ENCODE measurements at places on chromosomes 6 and 20.

- DNase-seq, result no peak
Observed at GRCh38 chr6:3610921-3611320, 140.6 kb downstream of the PXDC1 start.

DNA sequence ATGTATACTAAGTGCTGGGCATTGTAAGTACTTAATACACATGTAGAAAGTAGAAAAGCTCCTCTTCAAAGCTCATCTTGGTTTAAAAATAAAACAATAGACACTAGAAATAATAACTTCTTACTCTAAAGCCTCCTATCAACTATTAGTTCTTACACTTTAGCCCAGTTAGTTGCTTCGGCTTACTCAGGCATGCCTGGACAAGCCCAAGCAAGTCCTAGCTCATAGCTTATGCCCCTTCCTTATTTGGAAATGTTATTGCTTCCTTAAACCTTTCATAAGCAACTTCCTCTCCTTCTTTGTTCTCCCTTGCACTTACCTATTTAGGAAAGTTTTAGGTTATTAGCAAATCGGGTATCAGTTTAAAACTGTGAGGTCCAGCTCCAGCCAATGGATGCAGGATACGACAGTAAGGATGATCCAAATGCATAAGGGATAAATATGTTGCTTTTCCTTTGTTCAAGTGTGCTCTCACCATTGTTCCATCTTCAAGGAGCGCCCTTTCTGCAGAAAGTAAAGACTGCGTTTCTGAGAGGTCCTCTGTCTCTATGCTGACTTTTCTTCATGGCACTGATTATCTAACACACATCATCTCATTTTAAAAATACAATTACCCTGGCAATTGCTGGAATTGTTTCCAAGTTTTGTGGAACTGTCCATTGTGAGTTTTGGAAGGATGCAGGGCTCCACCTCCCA is 12.3 kb downstream of the TMEM30A start:
- no peak for DNase-seq

- DNase-seq, result no peak
Observed at GRCh38 chr6:107202876-107203468, 87.7 kb upstream of the BEND3 start.

GRCh38 chr6:142648526-142648925 is 296.4 kb downstream of the HIVEP2 start:
- no peak for DNase-seq

DNA sequence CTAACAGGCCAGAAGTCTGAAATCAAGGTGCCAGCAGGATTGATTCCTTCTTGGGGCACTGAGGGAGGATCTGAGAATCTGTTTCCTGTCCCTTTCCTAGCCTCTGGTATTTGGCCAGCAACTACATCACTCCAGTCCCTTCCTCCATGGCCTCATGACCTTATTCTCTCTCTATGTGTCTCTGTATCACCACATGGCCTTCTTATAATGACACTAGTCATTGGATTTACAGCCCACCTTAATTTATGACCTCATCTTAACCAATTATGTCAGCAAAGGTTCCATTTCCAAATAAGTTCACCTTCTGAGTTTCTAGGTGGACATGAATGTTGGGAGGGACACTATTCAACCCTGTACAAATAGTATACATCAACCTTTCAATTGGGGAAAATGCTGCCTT is 29.3 kb downstream of the SCML4 start:
- no peak for DNase-seq

GRCh38 chr20:1215386-1216170 is 10.3 kb upstream of the RAD21L1 start:
- DNase-seq, result no peak

DNA sequence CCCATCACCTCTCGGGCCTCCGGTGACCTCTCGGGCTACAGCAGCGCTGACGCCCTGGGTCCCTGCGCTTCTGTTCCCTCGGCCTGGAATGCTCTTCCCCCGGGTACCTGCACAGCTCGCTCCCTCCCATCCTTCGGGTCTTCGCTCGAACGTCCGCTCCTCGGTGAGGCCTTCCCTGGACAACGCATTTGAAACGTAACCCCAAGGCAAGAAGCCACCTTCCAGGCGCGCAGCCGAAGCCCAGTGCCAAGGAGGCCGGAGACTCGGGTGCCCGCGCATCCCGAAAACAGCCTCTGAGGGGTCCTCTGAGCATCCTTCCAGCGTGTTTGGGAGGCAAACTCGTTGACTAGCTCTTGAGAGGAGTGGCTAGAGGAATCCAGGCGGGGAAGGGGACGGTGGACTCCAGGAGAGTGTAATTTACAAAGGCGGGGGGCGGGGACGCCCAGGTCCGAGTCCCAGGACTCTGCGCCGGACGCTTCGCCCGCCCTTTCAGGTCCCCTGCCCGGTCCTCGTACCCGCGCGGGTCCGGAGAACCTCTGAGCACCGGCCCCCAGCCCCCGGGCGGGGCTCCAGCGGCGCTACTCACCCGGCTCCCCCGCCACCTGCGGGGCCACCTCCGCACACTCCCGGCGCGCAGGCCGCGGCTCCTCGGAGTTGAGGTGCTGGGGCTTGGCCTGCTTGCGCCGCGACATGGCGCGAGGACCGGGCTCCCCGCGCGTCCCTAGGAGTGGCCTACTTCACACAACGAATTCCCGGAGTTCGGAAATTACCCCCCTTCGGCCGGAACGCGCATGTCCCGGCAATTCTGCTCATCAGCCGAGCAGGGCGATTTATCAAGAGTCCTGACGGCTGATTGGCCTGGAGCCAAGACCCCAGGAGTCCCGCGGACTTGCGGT is 86.8 kb downstream of the ZFP64 start:
- DNase-seq, result no peak

GRCh38 chr6:137849181-137849980 is 17.7 kb upstream of the TNFAIP3 start:
- no peak for DNase-seq

DNA sequence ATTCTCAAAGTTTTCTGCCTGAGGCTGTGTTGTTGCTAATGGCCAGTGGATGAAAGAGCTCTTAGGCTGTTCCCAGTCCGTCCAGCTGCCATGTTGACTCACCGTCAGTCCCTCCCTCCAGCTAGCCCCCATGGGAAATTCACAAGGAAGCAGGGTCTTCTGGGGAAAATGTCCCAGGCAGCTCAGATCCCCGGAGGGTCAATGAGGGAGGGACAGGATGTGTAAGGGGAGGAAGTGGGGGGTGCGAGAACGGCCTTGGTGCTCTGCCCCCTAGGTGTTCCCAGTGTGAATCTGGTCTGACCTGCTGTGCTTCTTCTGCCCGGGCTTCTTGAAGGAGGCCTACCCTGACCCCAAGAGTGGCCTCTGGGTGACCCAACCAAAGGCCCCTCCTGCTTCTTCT is 65.9 kb downstream of the CEBPB start:
- DNase-seq, result no peak

Measured in stimulated activated CD4-positive, alpha-beta T cell treated with anti-CD3 and anti-CD28 coated beads, TNF-alpha, amount 100 ng/mL, for 1 hour (primary cell).